Tibial artery (tissue), 4 donors: ENCODE measurements at places on chromosomes 5 and 9.
A peak's percentile ranks its signal among the peaks of the same experiment; 100 is the strongest.

DNA sequence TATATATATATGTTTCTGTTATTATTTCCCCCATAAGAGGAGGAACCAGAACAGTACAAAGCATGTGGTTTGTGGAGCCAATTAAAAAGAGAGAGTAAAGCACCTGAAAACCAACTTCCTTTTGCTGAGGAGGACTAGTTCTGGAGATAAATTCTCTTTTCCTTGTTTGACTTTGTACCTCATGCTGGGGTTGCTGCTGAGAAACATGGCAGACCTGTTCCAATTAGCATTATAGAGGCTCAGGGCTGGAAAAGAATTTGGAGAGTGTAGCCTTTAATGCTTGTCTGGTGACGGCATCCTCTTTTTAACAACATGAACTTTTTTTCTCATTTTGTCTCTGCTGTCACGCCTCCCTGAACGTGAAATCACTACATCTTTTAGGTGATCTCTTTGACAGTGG, 32.8 kb upstream of the NMUR2 start:
- DNase-seq = no peak

DNA sequence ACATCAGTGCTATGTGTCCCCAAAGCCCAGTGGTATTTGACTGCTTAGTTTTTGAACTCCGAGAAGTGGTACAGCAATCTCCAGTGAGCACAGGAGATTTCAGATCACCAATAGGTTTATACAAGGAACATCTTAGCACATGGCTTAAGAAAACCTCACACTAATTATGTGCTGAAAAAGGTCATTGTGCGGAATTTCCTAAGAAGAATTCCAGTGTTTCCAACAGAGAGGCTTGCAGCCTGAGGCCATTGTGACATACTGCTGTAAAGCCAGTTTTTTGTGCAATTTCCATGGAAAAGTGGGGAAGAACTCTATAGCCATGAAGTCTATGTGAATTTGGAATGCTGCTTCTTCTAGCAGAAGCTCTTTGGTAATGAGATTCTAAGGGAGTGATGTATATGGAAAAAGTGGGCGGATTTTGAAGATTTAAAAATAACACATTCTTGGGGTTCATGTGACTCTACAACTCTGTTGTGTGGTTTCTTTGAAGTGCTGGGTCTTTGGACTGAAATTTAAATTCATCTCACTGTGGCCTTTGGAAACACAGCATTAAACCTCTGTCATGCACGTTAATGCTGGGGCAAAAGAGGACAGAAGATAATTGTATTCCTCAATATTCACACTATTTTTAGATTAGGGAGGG, 110.5 kb upstream of the CD180 start:
- DNase-seq = no peak

- no peak for DNase-seq
Measured at GRCh38 chr9:131395157-131396098, 1.5 kb downstream of the PRRC2B start.

DNA sequence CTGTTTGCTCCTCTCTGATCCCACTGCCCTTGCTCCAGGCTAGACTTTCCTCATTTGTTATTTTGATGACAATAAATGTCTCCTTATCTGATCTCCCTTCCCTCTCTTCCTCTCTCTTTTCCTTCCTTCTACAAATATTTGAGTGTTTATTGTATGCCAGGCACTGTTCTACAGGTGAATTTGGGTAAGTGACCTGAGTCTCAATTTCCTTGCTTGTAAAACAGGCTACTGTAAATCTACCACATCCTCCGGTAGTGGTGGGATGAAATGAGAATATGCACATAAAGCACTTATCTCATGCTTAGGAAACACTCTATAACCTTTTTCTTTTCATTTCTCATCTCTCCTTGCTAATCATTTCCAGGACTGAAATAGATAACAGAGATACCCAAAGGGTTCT, 86.4 kb downstream of the HMHB1 start:
- no peak for DNase-seq

DNA sequence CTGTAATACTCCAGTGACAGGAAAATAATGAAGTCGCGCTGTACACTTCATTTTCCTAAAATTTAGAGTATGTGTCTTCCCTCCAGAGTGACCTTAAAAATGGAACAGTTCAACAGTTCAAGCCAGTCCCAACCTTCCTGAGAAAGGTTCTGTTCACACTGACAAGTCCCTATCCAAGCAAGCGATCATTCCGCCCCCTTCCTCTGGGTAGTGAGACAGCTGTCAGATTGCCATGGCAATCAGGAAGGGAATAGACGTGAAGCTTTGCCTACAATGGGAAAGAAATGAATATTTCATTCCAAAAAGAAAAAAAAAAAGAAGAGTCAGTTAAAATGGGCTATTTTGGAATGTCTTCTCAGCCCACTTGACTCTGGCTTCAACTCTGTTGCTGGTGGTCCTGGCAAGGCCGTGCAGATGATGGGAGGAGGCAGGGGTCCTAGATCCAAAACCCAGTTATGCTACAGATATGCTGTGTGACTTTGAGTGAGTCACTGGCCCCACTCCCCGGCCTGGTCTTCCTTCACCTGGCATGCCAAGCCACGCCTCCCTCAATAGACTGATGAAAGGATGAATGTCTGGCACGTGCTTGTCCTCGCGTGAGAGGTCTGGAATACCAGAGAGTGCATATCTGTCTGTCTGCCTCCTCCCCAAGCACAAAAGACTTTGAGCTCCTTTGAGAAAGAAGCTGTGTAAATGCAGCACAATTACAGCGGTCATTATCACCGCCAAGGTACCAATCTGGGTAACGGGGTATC, 165.8 kb upstream of the WWC1 start:
- no peak for DNase-seq

DNA sequence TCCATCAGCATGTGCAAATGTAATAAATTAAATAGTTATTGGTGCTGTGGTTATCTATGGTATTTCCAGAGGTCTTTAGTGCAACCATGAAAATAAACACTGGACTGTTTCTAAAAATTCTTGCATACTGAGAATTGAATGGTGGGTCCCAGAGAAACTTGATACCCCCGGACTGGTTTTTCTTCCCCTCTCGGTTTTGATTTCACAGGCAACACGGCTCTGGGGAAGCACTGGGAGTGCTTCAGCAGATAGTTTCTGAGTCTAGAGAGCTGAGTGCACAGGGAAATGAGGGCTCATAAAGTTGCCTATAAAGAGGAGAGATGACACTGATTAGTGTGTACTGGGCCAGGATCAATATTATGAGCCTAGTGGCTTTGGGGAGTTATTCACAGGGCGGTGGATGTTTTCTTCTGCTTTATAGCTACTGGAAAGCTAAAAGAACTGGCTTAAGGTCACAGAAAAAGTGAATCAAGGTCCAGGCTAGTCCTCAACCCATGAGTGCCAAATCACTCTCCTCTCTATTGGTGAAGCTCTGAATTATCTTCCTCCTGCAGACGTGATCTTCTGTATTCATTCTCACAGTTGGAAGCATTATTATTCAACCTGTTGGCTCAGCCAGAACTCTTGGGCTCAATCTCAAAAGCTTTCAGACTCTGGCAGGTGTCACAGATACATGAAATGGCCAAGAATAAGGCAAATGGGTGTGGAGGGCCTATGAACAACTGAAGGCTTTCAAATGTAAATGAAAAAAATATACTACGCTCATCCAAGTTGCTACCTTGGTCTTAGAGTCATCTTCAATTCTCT, 170.2 kb upstream of the HMHB1 start:
- DNase-seq = no peak

DNA sequence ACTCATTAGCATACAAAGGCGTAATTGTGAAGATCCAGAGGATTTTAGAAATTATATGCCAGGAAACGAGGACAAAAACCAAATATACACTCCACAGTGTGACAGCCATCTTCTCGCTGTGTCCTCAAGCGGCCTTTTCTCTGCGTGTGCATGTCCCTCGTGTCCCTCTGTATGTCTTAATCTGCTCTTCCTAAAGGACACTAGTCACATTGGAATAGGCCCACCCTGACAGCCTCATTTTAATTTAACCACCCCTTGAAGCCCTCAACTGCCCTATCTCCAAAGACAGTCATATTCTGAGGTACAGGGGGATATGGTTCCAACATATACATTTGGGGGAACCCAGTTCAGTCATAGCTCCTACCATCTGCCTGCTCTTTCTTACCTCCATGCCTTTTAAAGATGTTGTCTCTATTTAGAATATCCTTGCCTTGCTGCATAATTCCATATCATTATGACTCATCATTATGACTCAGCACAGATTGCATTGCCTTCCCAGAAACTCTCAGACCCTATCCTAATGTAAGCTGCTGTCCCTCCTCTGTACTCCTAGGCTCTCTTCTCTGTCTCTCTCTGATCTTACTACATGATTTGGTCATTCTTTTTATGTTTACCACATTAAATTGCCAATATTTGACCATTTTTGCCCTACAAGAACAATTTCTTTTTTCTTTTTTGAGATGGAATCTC, 210.9 kb downstream of the AOPEP start:
- DNase-seq = no peak

DNA sequence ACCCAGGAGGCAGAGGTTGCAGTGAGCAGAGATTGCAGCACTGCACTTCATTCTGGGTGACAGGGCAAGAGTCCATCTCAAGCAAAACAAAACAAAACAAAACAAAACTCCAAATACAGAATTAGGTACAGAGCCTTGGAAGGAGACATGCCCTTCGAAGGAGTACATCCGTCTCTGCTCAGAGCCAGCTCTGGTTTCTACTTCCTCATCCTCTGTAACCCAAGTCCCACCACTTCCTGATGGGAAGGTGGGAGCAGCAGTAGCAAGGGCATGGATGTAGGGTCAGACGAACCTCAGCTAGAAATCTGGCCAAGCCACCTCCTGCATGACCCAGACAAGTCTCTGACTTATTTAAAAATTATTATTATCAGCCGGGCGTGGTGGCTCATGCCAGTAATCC, 16.5 kb upstream of the STXBP1 start:
- no peak for DNase-seq

DNA sequence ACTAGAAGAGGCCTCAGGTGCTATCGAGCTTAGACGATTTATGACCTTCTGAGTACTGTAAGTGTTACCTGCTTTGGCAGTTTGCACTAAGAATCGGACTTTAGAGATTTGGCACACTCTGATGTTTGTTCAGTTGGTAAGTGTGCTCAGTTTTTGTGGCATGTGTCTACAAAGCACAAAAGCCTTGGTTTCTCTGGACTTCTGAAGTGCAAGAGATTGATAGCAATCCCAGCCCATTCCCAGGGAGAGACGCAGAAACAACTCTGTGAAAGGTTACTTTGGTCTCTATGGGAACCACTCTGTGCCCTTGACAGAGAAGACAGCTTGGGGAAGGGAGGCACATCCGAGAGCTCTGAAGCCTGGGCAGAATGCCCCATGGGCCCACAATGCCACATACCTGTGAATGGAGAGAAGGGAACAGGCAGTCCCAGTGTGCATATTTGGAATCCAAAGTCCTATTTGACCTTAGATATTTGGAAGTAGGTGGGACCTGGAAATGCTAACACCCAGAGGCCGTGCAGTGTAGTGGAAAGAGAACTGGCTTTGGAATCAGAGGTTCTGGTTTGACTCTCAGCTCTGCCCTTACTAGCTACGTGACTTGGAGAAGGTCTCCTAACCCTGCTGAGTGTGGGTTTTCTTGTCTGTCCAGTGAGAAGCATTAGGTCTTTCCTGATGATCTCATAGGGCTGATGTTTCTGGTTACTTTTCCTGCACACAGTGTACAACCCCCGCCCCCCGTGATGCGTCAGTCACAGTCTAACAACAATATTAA, 194.3 kb upstream of the VLDLR start:
- no peak for DNase-seq

- DNase-seq = peak; percentile 40
Measured at GRCh38 chr9:128494108-128494745, 10.3 kb upstream of the GLE1 start.

DNA sequence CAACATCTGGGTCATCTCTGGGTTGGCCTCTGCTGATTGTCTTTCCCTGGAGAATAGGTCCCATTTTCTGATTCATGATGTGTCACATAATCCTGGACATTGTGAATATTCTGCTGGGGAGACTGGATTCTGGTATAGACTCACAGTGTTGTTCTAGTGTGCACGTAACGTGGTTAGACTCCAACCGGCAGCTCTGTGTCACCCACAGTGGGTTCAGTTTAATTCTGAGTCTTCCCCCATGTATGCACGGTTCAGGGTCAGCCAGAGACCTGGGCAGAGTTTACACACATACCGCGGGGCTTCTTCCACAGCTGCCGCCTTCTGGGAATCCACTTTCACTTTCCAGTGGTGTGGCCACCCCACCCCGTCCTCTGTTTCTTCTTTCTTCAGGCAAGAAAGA, 38.0 kb upstream of the LRRC14B start:
- no peak for DNase-seq

- no peak for DNase-seq
Measured at GRCh38 chr5:147551677-147552076, 41.8 kb upstream of the DPYSL3 start.

DNA sequence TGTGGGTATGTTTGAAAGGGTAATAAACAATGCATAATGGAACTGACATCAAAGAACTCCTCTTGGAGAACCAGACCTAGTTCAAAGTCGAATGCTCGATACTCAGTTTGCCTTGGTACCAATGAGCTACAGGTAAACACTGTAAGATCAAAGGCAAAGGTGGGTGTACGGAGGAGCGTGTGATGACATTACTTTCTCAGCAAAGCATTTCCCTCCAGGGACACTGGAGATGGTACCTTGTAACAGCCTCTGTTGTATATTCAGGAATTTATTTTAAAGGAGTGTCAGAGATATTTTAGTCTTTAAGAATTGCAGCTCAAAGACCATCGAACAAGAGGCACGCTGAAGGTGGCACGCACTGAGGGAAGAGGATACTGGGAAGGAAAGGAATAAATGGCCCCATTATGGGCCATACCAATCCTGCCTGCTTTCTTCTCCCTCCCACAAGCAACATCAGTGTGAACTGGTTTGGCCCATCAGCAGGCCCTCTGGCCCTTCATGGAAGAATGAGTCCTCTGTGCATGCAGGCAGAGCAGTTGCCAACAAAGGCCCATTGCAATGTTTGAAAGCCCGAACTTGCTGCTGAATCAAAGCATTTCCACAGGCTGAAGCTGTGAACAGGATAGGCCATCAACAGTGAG, 410.2 kb downstream of the ACTL7B start:
- no peak for DNase-seq

DNA sequence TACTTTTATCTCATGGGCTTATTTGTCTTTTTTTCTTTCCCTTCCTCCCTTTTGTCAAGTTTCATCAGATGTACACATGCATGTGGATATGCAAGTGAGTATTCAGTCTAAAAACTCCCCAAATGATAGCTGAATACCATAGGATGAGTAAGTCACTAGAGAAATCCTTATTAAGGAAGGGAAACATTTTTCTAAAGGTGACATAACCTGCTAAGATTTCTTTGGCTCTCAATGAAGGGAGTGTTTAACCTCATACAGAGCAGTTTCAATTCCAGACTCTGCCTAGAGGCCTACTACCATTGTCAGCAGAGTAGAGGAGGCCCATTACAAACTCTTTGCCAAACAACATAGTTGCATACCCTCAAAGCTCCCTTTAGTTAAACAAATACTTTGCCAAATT, 192.4 kb downstream of the ARHGEF28 start:
- no peak for DNase-seq

- DNase-seq = no peak
Measured at GRCh38 chr5:138635265-138635664, 60.1 kb upstream of the HSPA9 start.

GRCh38 chr5:50623666-50624065, 42.8 kb upstream of the PARP8 start:
- DNase-seq = no peak
